Suppressor macrophage treated with lipopolysaccharide for 4 hours (primary cell): ENCODE measurements at places on chromosomes 1 and 21.

DNA sequence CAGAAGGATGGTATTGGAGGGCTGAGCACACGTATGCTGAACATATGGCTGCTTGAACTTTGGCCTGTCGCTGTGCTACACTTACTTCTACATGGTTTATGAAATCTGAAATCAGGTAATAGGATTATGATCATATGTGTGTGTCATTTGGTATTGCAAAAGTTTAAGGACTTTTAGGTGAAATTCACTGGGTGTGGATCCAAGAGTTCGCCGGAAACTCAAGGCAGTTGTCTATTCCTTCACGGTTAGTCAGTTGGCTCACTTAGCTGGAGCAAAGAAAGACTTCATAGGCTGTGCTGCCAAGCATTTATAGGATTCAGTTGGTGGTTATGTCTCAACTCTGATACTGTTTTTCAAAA, 927 bp downstream of the UAP1 start:
- DNase-seq, result peak; percentile 8

DNA sequence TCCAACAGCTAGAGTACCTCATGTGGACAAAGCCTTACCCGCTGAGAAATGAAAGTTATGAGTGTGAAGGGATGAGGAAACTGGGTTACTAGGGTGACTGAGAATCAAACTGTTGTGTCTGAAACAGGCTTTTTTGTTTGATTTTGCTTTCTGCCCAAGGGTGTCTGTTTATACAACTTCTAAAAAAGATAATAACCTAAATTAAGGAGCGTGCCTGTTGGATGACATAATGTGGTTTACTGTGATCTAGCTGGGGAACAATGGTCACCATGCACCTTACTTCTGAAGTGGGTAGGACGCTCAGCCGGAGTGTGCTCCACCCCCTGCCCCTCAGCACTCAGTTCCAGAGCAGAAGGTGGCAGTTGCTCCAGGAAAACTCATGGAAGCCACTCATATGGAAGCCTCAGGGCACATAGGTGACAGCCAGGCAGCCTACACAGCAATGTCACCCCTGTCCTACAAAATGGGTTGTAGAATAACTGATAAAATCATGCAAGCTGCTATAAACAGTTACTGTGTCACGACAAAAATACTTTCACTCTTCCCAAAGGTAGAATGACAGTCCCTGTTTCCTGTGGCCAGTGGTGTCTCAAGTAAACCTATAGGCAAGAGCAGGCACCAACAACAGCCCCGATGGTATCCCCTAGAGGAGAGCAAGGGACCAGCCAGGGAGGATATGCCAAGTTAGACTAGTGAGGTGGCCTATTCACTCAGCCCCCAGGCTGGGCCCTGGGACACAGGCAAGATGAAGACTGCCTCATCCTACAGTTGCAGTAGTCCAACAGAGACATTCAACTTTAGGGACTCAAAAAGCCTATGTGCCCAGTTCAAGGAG, 29.3 kb downstream of the SIPA1L2 start:
- peak; percentile 58 for DNase-seq

GRCh38 chr1:39094685-39095084, 68.5 kb downstream of the NDUFS5 start:
- DNase-seq, result no peak

DNA sequence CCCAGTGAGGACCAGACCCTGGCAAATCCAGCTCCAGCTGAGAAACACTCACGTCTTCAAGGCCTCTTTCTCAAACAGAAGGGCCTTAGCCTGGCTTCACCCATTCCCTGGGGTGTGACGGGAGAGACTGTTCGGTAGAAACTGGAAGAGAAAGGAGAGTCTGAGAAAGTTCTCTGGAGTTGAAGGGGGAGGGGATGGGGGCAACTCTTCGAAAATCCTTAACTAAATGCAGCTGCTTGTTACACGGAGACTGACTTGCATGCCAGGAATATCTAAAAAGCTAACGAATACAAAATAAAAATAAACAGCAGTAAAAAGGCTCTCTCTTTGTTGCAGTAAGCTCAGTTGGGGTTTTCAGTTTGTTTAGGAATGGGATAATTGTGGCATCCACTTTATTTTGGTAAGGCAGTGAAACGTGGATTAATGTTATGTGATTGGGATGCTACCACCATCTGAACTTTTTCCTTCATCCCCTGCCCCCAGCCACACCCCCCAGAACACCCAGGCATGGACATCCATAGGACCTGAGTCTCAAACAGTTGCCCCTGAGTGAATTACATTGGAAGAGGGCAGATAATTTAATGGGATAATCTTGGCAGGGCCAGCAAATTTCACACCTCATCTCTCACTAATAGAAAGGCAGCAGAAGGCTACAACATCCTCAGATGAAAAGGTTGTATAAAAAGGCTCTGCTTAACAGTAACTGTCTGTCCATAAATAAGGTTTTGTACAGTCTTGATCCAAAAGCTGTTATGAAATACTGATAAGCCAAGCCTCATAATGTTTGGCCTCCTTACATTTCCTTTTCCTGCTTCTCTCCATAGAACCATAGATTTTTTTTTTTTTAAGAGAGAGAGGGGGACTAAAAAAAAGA, 5.8 kb downstream of the ROR1 start:
- no peak for DNase-seq

- no peak for DNase-seq
Measured at GRCh38 chr1:247204177-247204647, 32.4 kb upstream of the ZNF124 start.
